ENCODE measurements at places on chromosomes 12 and 14.

- no peak for DNase-seq
These were observed 134.1 kb upstream of the VRK1 start for GRCh38 chr14:96663076-96663475.

GRCh38 chr12:113145720-113146551 is 3.6 kb upstream of the CFAP73 start:
- DNase-seq, result no peak

DNA sequence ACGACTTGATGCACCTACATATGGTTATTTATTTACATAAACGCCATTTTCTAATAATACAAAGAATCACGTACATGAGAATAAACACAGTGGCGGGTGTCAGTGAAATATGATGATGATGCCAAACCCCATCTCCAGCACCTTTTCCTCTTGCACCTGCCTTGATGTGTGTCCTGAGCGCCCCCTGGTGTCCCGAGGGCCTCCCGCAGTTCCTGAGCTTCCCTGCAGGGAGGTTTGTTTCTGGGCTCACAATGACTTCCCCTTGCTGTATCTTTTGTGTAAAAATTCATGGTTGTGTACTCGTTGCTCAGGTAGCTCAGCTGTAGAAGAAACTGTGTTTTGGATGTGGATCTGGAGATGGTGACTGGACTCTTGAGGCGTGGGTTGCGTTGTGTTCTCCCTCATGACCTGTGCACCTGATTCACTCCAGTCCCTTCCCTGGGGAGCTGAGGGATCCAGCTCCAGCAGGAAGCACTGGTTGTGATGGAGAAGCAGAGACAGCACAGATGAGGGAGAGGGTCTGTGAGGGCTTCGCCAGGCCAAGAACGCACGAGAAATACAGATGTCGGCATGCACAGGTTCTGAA is 1037.8 kb downstream of the TMEM121 start:
- DNase-seq, result peak; percentile 64

GRCh38 chr14:69699748-69700303 is 67.1 kb upstream of the SRSF5 start:
- no peak for DNase-seq

- DNase-seq, result no peak
These were observed 57.9 kb upstream of the NAV3 start for GRCh38 chr12:77772676-77773298.

DNA sequence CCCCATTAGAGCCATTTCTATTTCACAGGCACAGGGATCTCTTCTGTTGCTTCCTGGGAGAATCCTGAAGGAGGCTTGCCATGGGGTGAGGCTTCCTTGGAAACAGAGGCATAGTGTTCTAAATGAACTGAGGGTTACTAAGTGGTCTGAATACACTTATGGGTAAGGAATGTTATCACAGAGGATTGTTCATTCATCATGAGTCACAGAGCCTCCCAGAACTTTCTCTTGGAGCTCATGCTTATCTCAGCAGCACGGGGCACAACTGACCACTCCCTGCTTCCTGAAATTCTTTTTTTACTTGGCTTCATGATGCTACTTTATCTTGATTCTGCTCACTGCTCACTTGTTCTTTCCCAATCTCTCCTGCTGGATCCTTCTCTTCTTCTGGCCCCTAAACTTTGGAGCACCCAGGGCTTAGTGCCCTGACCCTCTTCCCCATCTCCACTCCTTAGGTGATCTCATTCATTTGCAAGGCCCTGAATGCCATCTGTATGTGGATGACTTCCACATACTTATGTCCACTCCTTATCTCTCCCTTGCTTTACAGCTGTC is 57.9 kb downstream of the ANO6 start:
- no peak for DNase-seq

- DNase-seq, result no peak
These were observed 136.5 kb upstream of the VRK1 start for GRCh38 chr14:96660667-96661066.

DNA sequence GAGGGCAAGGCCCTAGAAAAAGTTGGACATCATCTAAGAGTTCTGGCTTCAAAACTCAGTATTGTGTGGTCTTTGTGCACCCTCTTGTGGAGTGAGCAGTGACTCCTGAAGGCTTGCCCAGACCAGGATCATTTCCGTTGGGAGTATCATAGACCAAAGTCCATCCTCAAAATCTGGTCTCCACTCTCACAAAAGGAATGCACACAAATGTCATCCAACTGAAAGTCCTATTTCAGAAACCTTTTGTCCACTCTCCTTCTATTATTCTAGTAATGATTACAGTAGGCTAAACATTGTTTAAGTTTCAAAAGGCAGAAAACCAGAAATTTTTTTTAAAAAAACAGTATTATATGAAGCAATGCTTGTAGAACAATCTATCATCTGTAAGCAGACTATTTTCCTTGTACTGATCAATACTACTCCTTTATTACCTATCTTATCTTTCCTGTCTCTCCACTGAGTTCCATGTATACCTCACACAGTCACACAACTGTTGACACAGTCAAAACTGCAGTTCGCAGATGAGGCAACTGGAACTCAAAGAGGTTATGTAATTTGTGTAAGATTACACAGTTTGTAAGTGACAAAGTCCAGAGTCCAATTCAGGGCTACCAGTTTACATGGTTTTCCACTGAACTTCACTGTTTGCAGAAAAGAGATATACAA is 41.4 kb downstream of the COX16 start:
- no peak for DNase-seq

GRCh38 chr14:36091096-36091495 is 85.4 kb downstream of the PTCSC3 start:
- DNase-seq, result no peak

- DNase-seq, result no peak
These were observed 2.1 kb downstream of the WASHC4 start for GRCh38 chr12:105109465-105110212.

DNA sequence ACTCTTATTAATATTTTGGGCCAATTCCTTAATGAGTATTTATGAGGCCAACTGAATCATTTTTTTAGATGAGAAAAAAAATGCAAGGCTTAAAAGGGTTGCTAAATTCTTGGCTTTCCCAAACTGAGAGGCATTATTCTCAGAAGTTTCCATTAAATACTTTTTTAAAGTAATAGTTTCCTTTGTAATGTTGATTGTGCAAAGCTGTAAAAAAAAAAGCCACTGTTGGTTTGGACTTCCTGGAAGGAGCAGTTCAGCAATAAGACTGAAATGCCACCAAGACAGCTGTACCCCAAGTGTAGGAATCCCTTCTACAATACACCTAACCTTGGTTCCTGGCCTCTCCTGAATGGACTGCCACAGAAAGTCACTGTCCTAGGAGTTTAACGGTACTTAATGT is 231.3 kb downstream of the MON2 start:
- DNase-seq, result no peak

DNA sequence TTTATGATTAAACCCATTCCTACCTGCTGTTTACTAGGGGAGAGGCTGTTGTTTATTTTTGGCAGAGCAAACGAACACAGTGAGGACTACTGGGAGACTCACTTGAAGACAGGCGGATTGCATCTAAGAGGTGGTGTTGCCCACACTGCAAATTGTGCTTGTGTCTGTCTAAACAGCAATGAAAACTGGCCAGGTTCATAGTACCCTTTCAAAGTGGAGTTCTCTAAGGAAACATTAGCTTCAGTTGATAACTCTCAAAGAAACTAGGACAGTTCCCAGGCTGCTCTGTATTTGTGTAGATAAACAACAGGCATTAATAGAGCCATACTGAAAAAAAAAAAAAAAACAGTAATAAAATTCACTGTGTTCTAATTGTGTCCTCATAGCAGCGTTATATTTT is 466.0 kb upstream of the RGS6 start:
- no peak for DNase-seq

- DNase-seq, result no peak
These were observed at the start of gene NR1H4 for GRCh38 chr12:100473716-100474150. Gene NR1H4, plus strand, starts transcription at chr12:100473866. Its CDS starts 19,458 bp downstream, at chr12:100493324.

GRCh38 chr14:68819260-68819691 is 26.4 kb upstream of the ZFP36L1 start:
- DNase-seq, result no peak

GRCh38 chr12:130423136-130423535 is 85.4 kb downstream of the PIWIL1 start:
- DNase-seq, result no peak

- DNase-seq, result no peak
These were observed 6.0 kb upstream of the STK38L start for GRCh38 chr12:27237790-27238771.

GRCh38 chr14:24365600-24366412 is 2.2 kb upstream of the NFATC4 start:
- DNase-seq, result peak; percentile 61

- DNase-seq, result no peak
These were observed 79.1 kb upstream of the BCL2L14 start for GRCh38 chr12:11991604-11992003.

DNA sequence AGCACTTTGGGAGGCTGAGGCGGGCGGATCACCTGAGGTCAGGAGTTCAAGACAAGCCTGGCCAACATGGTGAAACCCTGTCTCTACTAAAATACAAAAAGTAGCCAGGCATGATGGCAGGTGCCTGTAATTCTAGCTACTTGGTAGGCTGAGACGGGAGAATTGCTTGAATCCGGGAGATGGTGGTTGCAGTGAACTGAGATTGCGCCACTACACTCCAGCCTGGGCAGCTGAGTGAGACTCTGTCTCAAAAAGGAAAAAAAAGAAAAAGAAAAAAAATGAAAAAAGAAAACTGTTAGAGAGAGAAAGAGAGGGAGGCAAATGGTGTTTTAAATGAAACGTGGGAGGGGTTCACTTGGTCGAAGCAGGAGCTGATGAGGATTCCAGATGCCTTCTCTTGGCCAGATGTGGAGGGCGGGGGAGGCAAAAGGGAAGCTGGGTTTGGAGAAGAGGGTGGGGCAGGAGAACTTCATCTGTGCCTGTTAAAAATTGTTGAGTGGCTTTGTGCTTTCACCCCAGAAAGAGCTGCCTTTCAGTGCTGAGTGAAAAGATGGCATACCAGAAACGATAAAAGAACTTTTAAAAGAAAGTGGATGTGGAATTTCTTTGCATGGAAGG is 1.1 kb downstream of the EMP1 start:
- DNase-seq, result no peak

- no peak for DNase-seq
These were observed 64.9 kb upstream of the STRN3 start for GRCh38 chr14:31090883-31091764.
